ENCODE measurements at places on chromosomes 11 and 22.

- DNase-seq = no peak
These were observed 404 bp upstream of the RELT start for GRCh38 chr11:73375830-73376159.

GRCh38 chr11:83006877-83007330 is 64.8 kb downstream of the RAB30 start:
- no peak for DNase-seq

DNA sequence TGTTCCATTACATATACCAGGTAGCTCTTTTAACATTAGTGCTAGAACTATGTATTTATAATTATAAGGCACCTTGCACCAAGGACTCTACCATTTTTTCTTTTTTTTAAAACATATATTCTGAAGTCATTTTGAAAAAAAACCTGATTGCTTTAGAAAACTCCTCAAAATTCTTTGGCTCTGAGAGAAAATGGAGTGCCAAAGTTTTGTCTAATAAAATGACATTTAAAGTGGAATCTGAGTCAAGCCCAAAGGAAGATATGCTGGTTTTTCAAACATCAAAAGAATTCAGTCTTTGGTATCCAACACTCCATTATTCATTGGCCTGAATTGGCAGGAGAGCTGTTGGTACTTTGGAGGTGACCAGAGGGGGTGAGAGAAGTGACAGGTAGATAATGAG is 116.5 kb downstream of the ME3 start:
- DNase-seq = no peak

GRCh38 chr22:25933158-25933788 is 191.3 kb downstream of the MYO18B start:
- DNase-seq = no peak

DNA sequence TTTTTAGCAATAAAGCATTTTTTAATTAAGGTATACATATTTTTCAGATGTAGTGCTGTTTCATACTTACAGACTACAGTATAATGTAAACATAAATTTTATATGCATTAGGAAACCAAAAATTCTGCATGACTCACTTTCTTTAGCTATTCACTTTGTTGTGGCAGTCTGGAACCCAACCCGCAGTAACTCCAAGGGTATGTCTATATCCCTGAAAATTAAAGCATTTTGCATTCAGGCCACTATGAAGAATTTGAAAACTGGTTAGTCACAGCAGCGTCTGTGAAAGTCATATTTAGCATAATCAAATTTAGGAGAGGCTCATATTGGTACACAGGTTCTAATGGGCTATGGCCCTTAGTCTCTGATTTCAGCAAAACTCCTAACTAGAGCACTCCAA is 46.8 kb downstream of the BBOX1 start:
- DNase-seq = no peak

DNA sequence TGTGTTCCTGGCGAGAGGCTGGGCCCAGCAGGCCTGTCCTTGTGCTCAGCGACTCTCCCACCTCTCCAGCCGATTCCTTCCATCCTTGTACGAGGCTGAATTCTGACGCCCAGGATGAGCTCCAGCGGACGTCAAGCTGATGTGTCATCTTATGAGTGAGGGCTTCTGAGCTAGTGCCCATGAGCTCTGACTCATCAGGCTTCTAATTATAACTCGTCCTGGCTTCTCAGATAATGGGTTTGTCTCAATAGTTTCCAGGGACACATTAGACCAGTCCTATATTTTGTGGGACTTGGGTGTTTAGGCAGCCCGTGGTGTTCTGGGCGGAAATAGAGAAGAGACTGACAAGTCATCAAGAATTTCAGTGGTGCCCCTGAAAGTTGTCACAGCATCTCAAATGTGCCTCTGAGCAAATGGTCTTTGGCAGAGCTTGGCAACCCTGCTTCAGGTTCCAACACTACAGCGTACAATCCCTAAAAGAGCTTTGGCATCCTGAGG is 108.2 kb upstream of the CD44 start:
- no peak for DNase-seq

DNA sequence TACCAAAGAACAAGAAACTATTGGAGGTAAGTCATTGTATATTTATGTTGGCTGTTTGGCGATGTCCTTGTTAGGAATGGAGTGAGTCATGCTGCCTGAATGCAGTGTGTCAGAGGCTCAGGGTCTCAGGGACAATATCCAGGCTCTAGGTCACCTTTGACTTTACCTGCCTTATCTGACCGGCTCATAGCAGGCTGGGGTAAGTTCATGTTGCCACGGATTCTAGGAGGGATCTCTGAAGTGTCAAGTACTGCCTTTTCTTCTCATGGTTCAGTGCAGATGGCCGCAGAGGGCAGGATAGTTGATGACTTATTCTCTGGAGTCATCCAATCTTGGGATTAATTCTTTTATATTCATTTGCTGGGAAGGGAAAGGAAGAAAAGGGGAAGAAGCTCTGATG is 53.2 kb downstream of the SPON1 start:
- no peak for DNase-seq

DNA sequence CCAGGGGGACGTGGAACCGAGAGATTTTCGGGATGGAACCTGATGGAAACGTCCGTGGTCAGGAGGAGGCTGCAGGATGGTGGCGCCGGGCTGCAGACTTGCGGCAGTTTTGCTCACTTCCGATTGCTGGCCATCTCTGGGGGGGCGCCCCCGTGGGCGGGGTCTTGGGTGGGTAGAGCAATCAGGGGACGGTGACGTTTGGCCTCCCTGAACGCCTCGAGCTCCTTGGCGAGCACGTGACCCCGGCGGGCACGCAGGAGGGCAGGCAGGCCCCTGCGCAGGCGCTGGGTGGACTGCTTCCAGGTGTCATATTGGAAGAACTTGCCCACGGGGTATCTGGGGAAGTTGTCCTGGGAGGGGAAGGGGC is 6.3 kb downstream of the IGF2 start:
- no peak for DNase-seq

DNA sequence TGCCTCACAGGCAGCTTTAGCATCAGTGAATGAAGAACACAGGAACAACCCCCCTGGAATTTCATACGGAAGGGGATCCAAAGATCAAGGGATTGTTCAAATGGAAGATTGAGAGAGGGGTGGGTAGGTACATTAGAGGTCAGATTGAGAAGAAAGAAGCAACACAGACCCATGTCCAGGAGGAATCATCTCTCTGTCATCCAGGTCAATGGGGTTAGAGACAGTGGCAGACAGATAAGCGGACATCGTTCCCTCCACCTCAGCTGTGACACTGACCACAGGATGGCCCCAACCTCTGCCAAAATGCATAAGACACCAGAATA is 1.9 kb upstream of the NPAS4 start:
- no peak for DNase-seq

- peak; percentile 38 for DNase-seq
These were observed 93.9 kb downstream of the TECTA start for GRCh38 chr11:121194731-121195596.

- no peak for DNase-seq
These were observed 1.2 kb downstream of the GRK2 start for GRCh38 chr11:67267188-67268080.

DNA sequence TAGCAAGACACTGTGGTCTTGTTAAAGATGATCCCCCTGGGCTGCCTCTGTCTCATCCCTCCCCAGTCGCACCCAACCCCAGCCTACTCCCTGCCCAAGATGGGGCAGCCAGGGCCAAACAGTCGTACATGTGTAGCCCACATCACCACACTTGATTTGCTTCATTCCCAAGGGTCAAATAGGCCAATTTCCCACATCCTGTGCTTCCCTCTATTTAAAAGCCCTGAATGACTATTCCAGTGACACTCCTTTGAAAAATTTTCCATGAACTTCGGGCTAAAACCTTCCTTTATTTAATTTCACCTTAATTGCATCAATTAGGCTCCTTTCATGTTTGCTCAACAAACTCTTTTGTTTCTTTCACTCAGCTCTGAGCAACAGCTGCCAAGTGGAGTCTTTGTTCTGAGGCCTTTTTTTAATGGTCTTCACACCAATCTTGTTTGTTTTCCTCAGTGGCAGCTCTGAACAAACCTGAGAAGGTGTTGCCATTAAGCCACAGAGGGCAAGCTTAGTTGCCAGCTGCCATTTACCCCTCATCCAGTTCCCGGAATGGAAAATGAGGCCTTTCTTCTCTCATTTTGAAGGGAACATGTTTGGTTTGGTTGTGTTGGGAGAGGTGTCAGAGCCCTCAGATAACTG is 126.9 kb downstream of the APIP start:
- no peak for DNase-seq

DNA sequence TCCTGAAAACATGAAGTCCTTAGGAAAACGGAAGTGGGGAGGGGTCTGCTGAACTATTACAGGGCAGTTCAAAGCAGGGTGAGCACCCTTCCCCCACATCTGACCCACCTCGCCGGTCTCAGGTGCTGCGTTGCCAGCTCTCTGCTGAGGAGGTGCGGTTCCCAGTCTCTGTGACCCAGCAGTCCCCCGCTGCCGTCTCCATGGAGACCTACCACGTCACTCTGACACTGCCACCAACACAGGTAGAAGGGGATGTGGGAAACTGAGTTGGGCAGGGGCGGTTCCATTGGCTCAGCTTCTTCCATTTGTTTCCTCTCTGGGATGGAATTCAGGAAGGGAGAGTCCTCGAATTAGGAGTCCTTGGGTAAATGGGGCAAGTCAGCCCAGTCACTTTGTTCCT is 3.3 kb downstream of the C2CD2L start:
- peak; percentile 41 for DNase-seq

DNA sequence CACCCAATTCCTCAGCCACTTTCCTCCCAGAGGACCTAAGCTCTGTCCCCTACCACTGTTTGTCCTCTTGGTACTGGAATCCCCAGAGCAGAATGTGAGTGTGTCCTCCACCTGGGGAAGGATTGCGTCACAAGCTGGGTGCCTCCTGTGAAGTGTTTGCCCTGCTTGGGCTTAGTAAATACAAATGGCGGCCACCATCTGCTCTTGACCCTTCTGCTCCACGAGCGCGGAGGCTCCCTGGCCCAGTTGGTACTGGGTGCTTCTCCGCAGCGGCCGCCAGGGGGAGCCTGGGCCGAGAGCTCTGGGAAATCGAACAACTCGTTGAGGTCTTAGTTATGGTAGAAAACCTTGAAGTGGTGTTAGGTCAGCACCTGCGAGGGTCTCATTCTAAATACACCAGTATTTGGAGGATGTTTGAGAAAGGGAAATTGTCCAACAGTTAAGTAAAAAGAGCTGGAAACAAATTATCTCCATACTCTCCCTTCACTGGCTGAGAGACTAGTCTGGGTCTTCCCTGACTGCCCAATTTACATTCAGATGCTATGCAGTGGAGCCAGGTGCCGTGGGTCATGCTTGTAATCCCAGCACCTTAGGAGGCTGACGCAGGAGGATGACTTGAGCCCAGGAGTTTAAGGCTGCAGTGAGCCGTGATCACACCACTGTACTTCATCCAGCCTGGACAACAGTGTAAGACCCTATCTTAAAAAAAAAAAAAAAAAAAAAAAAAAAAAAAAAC is 74.6 kb upstream of the TEAD1 start:
- peak; percentile 30 for DNase-seq

- DNase-seq = no peak
These were observed 73.8 kb upstream of the HTATIP2 start for GRCh38 chr11:20289732-20290131.

- DNase-seq = peak; percentile 39
These were observed 39.6 kb downstream of the GALNT18 start for GRCh38 chr11:11582011-11582701.

GRCh38 chr11:11605181-11605580 is 16.6 kb downstream of the GALNT18 start:
- no peak for DNase-seq

GRCh38 chr22:21087119-21087518 is 41.4 kb downstream of the LRRC74B start:
- DNase-seq = no peak

DNA sequence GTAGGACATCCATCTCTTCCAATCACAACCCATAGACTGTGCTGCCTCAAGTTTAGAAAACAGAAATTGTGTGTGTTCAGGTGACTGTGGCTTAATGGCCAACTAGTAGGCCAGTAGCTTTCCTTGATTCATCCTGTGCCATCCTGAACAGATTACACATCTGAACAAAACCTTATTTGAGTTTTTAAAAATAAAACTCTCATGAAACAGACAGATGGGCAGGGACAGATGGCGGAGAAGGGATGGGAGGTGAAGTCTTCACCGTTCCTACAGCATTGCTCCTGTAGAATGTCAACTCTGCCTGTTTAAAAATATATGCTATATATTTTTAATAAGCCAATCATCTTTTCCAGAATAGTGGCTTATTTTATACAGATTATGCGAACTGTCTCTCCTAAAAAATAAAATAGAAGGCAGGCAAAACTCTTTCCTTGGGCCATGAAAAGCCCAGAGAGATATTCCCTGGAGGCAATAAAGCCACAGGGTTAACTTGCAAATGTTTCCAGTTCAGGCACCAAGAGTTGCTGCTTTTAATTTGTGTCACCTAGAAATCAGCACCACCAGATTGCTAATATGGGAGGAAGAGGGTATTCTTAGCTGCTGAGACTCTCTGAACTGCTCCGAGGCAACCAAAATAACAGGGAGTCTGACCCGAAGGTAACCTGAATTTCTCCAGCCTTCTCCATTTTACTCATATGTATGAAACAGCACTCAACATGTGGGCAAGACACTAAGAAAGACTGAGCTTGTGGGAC is 861.2 kb downstream of the OPCML start:
- DNase-seq = peak; percentile 33

DNA sequence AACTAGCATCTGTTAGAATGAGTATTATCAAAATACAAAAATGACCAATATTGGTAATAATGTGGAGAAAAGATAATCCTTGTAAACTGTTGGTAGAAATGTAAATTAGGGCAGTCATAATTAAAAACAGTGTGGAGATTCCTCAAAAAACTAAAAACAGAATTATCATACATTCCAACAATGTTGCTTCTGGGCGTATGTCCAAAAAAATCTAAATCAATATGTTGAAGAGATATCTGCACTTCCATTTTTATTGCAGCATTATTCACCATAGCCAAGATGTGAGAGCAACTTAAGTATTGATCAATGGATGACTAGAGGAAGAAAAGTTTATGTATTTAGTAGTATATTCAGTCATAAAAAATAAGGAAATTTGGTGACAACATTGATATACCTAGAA is 59.8 kb upstream of the OR9G4 start:
- DNase-seq = no peak

DNA sequence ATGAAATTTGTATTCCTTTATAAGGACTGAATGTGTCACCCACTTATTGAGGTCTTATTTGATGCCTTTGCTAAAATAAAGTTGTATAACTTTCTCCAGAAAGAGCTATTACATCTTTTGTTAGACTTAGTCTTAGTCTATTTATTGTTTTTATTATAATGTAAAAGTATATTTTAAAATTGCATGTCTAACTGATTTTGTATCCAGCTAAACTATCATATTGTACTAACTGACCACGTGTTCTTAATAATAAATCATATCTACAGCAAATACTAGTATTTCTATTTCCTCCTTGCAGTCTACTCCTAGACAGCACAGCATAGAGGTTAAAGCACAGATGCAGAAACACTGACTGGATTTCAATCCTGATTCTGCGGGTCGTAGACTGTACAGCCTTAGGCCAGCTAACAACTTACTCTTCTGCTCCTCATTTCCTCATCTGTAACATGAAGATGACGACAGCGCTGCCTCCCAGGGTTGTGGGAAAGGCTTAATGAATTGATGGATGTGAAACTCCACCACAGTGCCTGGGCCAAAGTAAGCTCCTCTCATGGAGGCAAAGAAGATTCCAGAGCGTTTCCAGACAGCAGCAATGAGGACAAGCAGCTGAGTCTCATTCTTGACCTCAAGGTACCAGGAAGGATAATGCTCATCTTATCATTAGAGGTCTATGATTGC is 13.2 kb downstream of the IFITM10 start:
- no peak for DNase-seq

GRCh38 chr11:97990162-97990920 is 1030.4 kb upstream of the CNTN5 start:
- DNase-seq = no peak
